ENCODE measurements at places on chromosomes 3 and 15.

- DNase-seq: peak; percentile 39
Observed at GRCh38 chr3:60708191-60708975, 542.9 kb downstream of the FHIT start.

- no peak for DNase-seq
Observed at GRCh38 chr15:69115031-69115430, 45.4 kb upstream of the GLCE start.

DNA sequence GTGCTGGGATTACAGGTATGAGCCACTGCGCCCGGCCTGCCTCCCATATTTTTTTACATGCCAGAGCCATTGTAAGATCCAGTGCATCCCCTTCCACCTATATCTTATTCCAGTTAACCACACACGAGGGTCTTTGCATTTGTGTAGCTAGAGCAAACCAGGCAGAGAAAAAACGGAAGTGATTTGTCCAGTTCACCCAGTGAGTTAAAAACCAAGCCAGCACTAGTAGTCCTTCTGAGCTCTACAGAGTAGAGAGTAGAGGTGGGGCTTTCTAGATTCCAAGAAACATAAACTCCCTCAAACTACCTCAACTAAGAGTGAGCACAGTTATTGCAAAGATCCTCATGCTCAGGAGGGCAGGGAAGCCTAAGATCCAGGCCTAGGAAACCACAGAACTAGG lies 34.7 kb downstream of the TMEM158 start:
- DNase-seq: no peak

DNA sequence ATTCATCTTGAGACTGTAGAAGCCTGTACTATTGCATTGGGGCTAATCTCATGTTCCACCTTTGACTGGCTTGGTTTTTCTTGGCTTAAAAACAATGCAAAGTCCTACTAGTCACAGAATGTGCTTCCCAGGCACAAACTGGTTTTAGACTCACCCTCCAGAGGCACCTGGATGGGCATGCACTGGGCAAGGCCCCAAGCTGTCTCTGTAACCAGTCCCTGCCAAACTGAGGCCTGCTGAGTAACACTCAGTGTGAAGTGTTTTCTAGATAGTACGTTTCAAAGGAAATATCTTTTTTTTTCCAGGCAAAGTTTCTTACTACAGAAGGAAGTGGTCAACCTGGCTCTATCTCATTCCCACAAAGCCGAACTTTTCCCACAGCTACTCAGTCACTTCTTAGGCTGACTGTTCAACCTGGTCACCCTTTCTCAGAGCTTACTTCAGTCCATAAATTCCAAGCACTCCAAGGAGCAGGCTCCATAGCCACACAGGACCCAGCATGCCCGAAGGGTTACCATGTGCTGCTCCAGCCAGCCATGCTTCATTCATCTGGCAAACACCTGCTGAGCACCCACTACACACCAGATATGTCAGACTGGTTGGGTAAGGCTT lies 57.4 kb downstream of the NPTN start:
- DNase-seq: no peak

DNA sequence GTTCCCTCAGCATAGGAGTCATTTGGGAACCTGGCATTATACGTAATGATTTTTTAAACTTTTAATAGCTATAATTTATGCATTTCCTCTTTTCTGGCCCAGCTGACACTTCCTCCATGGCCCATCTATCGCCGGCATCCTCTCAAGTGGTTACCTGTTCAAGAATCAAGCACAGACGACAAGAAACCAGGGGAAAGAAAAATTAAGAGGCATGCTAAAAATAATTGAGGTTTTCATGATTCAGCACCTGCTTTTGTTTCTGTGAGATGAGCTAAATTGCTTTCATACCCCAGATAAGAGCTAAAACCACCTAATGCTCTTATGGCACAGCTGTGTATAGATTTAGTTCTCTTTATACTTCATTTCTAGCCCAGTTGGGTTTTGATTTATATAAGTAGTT lies 1.7 kb downstream of the SPCS1 start:
- DNase-seq: no peak

- no peak for DNase-seq
Observed at GRCh38 chr3:177778633-177779032, 581.4 kb upstream of the TBL1XR1 start.

DNA sequence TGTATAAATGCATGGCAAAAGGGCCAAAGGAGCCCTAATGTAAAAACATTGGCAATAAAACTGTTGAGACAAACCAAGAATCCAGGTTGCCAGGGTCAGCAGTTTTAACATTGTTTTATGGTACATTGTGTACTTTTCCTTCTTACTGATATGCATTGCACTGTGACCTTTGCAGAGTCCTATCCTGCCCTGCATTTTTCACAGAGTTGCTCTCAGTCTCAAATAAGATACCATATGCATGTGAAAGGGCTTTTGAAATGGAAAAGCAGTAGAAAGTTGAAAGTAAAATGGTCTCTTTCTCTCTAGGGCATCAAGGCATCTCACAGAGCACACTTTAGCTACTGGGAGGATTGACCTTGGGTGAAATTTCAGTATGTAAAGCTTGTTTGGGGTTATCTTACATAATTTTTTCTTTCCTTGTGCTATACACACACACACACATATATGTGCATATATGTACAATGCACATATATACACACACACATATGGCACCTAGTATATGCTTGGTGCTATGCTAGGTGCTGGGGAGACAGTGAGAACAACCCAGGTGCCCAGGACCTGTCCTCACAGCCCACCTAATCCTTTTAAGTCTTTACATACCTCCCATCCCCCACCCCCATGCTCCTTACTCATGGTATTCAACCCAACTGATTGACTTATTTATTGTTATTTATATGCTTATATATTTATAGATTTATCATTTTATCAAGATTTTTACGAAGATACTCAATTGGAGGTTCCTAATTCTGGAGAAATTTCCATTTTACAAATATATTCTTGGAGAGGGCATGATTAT lies 1.2 kb upstream of the PPP2R3A start:
- no peak for DNase-seq

GRCh38 chr3:184289426-184289938 lies 9.6 kb upstream of the PSMD2 start:
- peak; percentile 6 for DNase-seq

- DNase-seq: no peak
Observed at GRCh38 chr3:188776447-188776846, 395.3 kb upstream of the TPRG1 start.

DNA sequence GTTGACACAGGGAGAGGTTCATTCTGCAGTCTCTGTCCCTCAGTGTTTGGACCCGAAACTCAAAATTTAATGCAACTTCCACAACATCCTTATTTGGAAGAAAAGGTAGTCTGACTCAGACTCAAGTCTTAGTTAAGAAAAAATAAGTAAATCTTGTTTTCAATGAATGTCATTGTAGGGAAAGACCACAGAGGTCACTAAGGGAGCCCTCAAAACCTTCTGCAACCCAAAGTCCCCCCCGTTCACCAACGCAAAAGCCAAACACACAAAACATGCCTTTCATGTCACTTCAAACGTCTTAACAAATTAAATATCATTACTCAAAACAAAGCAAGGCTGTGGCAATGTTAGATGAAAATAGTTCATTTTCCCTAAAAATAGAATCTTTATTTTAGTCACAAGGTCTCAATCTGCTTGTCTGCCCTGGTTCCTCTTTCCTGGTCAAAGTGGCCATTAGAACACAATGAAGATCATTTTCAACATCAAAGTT lies 20.9 kb upstream of the SSUH2 start:
- no peak for DNase-seq

GRCh38 chr3:164113371-164114332 lies 964.6 kb downstream of the SI start:
- no peak for DNase-seq

GRCh38 chr3:33799202-33799551 lies 747 bp downstream of the PDCD6IP start:
- DNase-seq: no peak

- DNase-seq: no peak
Observed at GRCh38 chr3:142960322-142960850, 3.1 kb downstream of the PAQR9 start.

DNA sequence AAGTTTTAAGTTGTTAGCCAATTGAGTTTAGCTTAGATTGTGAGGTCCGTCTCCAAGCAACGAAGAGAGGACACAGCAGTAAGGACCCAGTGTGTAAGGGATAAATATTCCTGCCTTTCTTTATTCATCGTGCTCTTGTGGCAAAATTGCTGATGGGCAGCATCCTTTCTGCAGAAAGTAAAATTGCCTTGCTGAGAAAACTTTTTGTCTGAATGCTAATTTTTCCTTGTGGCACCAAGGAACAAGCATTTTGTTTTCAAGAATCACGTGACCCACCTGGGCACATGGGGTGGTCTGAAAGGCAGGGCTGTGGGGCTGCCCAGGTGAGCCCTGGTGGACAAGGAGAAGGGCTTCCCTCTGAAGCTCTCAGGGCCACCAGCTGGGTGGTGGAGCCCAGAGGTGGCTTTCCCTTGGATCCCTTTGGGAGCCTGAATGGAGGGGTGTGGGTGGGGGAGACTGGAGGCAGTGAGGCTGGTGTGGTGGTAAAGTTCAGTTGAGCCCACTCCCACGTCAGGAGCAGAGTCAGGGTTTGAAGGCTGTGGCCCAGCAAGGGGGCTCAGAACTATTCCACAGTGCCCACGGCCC lies 24.0 kb upstream of the TMCC1 start:
- DNase-seq: no peak

DNA sequence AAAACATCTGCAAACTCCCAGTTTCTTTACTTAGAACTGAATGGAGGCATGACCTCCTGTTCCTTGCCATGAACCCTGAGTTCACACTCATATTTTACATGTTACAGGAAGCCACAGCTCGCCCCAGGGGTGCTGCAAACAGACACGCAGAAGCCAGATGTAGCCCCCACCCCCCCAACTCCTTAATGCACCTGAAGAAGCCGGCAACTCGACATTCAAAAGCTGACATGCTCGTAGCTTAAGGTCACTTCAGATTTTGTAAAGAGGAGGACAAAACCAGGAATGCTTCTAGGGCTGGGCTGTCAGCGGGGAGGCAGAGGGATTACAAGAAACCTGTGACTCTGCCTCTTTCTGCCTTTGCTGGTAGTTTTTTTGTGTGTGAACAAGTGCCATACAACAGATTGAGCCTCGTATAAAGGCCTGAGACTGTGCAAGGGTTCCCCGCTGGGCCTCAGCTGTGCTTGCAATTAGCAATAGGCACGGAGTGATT lies 42.0 kb upstream of the FEZF2 start:
- DNase-seq: peak; percentile 58

- no peak for DNase-seq
Observed at GRCh38 chr15:85583923-85584390, 203.6 kb downstream of the AKAP13 start.

GRCh38 chr3:132817646-132818177 lies 95.5 kb upstream of the NPHP3 start:
- DNase-seq: no peak

DNA sequence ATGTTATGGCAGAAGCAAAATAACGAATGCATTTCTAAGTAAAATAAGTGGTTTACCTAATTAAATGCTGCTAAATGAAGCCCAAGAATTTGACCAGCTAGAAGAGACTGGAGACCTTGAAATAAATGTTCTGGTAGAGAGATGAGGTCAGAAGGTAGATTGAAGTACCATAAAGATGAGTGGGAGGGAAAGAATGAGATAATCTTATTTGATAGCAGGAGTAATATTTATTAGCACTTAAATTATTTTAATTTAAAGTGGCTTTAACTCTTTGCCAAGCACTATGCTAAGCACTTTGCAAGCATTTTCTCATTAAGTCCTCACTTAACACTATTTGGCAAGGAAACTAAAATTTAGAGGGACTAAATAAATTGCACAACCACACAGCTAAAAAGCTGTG lies 314.9 kb upstream of the CCDC54 start:
- no peak for DNase-seq

- DNase-seq: no peak
Observed at GRCh38 chr3:140552898-140553297, 125.0 kb upstream of the TRIM42 start.

- DNase-seq: no peak
Observed at GRCh38 chr15:27353856-27354255, 382.9 kb downstream of the GABRG3 start.

DNA sequence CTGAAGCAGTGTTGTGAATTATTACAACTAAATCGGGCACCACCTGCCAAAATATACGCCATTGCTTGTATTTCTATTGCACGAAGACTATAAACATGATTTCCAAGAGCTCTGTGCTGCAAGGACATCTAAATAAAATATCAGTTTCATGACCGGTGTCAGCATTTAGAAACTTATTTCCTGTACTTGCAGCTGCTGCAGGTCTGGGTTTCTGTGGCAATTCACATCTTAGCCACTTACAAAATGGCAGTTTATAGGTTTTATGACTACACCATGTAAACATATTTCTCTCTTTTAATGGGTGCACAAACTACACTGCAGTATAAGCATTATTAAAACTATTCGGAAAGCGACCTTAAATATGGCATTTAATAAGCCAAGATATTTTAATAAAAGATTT lies 359.4 kb downstream of the VPS13C start:
- peak; percentile 21 for DNase-seq

DNA sequence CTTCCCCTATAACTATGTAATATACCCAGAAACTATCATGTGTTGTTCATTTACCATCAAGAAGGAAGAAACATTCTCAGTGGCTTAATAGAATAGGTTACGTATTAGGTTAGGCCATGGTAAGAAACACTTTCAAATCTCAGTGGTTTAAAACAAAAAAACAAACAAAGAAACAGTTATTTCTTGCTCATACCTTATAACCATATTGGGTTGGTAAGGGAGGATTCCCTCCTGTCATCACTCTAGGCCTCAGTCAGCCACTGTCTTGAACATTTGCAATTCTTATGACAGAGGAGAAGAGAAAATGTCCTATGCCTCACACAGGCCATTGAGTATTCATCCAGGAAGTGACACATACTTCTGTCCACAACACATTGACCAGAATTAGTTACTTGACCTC lies 727.7 kb upstream of the NECTIN3 start:
- no peak for DNase-seq

DNA sequence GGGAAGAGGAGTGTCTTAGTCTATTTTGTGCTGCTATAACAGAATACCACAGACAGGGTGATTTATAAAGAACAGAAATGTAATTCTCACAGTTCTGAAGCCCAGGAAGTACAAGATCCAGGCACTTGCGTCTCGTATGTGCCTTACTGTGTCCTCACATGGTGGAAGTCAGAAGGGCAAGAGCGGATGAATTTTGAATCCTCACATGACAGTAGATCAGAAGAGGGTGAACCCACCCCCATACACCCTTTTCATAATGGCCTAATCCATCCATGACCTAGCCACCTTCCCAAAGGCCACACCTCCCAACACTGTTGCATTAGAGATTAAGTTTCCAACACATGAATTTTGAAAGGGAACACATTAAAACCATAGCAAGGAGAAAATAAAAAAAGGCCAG lies 18.7 kb upstream of the ANXA2 start:
- no peak for DNase-seq

DNA sequence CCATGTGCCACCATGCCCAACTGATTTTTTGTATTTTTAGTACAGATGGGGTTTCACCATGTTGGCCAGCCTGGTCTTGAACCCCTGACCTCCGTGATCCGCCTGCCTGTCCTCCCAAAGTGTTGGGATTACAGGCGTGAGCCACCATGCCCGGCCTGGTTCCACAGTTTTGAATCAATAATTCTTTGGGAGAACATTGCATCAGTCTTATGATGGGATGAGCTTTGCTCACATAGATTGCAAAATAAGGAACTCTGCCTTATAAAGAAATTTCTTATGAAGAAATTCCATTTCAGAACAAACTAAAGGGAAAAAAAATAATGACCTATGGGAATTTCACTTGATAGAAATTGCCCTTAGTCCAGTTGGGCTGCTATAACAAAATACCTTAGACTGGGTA lies 15.8 kb upstream of the TMPRSS7 start:
- DNase-seq: no peak
